ENCODE measurements at places on chromosomes 5 and 9.

GRCh38 chr9:3288686-3289085 is 237.1 kb downstream of the RFX3 start:
- no peak for DNase-seq

DNA sequence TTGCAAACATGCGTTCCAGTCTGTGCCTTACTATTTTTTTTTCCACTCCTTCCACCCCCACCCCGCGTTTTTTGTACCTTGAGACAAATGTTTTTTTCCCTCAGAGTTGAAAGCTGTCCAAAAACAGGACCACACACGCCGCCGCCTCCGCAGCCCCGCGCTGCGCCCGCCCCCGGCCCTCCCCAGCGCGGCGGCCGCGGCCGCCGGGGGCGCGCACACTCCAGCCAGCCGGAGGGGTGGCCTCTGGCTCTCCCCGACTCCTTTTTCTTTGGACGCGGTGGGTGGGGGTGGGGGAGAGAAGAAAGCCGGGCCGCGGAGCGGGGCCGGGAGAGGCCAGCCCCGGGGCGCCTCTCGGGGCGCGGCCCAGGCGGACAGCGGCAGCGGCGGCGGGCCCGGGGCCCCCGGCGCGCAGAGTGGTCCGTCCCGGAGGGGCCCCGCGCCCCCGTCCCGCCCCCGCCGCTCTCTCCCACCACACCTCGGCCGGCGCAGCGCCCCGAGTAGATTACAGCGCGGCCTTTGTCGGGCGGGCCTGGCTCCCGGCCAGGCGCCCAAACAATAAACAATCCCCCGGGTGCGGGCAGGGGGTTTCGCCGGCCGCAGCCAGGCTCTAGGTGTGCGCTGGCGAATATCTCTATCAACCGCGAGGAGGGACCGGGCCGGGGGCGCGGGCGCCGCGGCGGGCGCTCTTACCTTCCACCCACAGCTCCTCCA is 10.9 kb downstream of the PTCH1 start:
- DNase-seq: peak; percentile 23

DNA sequence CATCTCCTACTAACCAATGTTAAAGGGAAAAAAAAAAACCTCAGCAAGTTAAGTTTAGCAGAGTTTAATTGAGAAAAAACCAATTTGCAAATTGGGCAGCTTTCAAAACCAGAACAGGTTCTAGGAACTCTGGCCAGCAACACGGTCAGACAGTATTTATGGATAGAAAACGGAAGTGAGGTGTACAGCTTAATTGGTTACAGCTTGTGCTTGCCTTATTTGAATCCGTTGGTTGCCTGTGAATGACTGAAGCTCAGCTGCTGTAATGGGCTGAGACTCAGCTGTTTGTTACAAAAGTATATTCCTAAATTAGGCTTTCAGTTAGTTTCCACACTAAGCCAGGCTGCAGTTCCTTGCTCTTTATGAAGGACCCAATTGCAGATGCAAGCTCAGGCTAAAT is 217.0 kb downstream of the SREK1 start:
- no peak for DNase-seq

DNA sequence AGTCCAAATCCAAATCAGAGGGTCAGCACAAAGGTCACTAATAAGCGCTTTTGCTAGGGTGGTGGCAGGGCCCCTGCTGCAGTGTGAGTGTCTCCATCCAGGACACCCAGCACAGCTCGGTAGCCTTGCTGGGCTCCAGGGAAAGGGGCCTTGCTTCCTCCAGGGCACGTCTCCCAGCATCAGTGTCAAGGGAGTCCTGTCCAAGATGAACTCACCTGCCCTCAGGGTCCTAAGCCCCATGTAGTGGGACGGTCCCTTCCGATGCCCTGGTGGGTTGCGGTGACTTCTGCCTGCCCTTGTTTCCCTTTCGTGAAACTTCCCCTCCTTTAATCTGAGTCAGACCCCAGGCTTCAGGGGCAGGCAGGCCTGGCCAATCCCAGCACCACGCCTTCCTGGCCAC is 101.7 kb downstream of the ZNF354C start:
- DNase-seq: no peak

- no peak for DNase-seq
Observed at GRCh38 chr9:101037430-101037829, 8.9 kb downstream of the PLPPR1 start.

- no peak for DNase-seq
Observed at GRCh38 chr5:150694612-150695011, 6.2 kb downstream of the RBM22 start.

DNA sequence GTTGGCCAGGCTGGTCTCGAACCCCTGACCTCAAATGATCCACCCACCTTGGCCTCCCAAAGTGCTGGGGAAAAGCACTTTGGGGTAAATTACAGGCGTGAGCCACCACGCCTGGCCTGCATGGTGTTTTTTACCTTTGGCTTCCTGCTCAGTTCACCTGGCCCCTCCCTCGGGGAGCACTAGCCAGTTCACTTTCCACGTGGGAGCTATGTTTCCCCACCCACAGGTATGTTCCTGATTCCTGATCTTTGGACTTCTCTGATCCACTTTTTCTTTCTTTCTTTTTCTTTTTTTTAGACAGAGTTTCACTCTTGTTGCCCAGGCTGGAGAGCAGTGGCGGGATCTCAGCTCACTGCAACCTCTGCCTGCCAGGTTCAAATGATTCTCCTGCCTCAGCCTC is 15.8 kb downstream of the DAB2IP start:
- DNase-seq: no peak

DNA sequence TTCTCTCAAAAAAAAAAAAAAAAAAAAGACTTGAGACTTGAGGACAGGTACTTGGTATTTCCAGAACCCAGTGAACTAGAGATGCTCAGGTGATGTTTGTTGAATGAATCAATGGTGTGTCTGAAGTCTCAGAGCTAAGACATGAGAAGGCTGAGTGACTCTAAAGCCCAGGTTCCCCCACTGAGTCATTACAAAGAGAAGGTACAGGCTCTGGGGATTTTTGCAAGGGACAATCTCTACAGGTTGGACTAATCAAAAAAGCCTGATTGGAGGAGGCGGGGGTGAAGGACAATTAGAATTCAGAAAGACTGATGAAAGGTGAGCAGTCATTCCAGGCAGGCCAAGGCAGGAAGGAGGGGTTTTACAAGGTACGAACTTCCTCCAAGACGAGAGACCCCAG is 8.2 kb upstream of the FABP6 start:
- DNase-seq: no peak

GRCh38 chr9:124551472-124552272 is 44.5 kb upstream of the NR5A1 start:
- DNase-seq: no peak

DNA sequence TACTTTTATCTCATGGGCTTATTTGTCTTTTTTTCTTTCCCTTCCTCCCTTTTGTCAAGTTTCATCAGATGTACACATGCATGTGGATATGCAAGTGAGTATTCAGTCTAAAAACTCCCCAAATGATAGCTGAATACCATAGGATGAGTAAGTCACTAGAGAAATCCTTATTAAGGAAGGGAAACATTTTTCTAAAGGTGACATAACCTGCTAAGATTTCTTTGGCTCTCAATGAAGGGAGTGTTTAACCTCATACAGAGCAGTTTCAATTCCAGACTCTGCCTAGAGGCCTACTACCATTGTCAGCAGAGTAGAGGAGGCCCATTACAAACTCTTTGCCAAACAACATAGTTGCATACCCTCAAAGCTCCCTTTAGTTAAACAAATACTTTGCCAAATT is 192.4 kb downstream of the ARHGEF28 start:
- DNase-seq: no peak

DNA sequence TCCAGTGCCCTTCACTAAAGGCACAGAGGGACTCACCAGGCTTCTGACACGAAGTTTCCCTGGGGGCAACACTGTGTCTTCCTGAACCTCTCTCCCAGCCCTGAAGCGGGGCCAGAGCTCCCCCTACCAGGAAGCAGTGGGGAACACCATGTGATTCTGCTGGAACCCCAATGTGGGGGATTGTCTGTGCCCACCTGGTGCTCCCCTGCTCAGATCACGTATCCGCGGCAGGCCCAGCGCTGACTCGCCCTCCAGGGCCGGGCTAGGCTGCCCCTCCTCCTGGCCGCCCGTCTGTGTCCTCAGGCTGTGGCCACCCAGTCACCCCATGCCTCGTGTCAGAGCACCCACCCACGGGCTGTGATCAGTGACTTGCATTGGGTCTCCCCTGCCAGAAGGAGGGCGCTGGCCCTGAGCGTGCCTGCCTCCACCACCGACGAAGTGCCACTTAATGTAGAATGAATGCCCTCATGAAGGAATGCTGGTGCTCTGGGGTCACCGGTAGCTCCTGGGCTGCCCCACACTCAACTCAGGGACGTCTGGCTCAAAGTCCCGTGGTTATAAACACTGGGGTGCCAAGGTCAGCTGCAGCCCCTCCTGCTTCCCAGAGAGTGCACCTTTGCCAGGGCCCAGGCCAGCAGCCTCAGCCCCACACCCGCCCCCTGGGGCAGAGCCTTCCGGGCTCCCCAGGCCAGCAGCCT is 22.1 kb downstream of the SARDH start:
- DNase-seq: no peak

DNA sequence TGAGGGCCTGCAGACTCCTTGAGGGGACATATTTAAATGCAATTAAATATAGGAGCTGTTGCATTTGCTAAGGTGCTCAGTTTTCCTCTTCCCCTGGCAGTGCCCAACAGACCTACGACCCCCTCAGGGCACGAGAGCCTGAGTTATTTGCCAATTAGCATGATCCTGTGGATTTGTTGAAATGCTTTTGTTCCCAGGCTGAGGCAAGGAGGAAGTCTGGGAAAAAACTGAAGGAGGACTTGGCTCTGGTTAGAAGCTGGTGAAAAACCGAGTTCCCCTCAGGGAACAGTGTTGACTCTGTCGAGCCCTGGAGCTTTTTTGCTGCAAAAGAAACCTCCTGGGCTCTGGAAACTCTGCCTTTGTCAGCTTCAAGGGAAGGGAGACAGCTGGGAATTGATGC is 103.6 kb upstream of the SHB start:
- DNase-seq: no peak

GRCh38 chr9:10134266-10134665 is 478.5 kb downstream of the PTPRD start:
- DNase-seq: no peak

GRCh38 chr5:143147902-143148301 is 255.6 kb downstream of the NR3C1 start:
- no peak for DNase-seq

DNA sequence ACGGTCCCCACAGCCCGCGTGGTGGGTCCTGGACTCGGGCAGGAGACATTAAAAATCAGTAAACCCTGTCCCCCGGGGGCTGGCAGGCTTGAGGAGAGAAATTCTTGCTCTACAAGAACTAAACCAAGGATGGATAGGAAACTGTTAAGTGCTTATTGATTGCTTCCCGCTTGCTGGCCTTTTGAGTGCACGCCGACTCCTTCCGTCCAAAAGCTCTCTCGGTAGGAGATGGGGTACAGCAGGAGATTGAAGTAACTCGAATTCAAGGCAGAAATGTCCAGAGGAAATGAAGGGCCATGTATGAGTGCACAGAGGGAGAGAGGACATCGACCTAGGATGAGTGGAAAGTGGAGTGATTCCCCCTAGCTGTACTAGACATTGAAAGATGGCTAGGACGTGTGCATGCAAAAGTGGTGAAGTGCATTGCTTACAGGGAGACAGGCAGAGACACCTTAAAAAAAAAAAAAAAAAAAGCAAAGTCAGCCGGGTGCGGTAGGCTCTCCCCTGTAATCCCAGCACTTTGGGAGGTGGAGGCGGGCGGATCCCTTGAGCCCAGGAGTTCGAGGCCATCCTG is 923 bp downstream of the RECK start:
- DNase-seq: no peak

GRCh38 chr5:178318382-178318781 is 85.8 kb upstream of the PHYKPL start:
- DNase-seq: no peak

- DNase-seq: no peak
Observed at GRCh38 chr5:157212307-157212706, 31.7 kb downstream of the ITK start.

DNA sequence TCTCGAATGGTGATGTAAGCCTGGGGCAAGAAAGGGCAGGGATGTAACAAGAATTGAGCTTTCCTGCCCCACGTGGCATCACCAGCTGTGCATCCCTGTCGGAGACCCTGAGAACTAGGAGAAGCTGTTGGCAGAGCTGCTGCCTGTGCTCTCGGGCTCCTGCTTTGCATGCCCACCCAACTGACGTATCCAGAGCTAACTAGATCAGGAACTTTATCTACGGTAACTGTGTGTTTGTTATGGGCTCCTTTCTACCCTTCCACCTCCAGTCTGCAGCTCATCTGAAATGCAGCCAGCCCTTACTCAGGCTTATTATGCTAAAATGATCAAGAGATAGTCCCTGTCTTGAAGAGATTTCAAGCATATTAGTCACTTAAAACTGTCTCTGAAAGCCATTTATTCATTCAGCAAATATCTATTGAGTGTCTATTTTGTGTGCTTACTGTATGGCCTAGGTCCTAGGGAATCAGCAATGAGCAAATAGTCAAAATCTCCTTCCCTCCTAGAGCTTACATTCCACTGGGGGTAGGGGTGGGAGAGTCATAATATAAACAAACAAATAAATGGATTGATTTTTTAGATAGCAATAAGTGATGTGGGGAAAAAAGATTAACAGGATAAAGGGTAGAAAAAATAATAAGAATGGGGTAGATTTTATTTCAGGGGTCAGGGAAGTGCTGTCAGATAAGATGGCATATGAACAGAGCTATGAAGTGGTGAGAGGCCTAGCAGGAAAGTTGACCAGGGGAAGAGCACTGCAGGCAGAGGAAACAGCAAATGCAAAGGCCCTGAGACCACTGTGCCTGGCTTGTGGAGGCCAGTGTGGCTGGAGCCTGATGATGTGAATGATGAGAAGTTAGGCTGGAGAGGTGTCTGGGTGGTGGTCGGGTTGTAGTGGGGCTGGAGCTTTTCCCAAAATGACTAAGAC is 118.2 kb downstream of the GALNT10 start:
- DNase-seq: no peak

DNA sequence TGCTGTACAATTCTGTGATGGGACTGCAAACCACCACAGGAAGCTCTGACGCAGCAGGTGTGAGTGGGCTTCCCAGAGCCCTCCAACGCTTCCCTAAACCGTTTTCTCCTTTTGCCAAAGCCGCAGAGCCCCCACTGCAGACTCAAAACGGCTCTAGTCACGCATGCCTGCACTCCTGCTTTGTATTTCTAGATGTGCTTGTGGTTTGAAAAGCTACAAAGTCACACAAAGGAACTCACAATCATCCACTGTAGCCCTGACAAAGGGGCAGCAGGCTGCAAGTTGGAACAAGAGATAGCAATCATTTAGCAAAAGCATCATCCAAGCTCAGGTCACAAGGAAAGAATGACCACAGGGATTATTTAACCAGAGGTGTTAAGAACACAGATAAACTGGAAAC is 79.3 kb downstream of the PTPN3 start:
- no peak for DNase-seq

- DNase-seq: no peak
Observed at GRCh38 chr9:289121-289520, 74.5 kb downstream of the DOCK8 start.

DNA sequence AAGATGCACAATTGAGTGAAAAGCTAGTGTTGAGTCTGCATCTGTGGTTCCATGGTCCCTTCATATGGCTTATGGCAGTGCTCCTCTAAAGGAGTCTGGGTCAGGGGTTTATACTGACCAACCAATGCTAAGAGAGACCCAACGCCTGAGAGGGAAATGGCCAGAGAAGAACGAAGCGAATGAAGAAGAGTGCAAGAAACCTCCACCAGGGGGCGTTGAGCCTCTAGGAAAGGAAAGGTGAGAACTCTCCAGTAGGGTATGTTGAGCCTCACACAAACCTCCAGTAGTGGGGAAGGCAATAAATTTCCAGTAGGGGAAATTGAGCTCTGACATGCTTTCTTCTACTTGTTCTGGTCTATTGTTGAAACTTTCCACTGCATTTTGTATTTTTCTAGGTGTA is 470.6 kb downstream of the PRDM9 start:
- DNase-seq: no peak

GRCh38 chr5:67771221-67771620 is 444.3 kb upstream of the PIK3R1 start:
- DNase-seq: no peak

- no peak for DNase-seq
Observed at GRCh38 chr5:40484495-40484894, 195.2 kb upstream of the PTGER4 start.

Measured in activated T-helper 9 cell treated with anti-CD3 and anti-CD28 coated beads, Interleukin-2, amount 50 U/mL, for 16 hours (primary cell).